ENCODE measurements at places on chromosomes 7 and 10.

DNA sequence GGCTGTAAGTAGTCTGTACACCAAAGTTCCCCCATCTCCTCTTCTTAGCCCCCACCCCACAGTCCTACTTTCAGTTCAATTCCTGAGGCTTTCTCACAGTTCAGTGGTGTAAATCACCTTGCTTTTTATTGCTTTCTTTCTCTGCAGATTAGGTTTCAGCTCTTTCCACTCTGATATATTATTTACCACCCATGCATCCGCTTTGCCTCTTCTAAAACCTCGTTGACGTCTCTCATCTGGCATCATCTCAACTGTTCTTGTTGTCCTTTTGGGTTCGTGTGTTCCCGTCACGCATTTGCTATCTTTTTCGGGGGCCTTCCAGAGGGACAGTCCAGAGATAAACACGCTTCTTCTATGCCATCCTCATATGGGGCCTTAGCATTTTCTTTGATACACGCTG lies 597.9 kb upstream of the DPP6 start:
- no peak for DNase-seq

DNA sequence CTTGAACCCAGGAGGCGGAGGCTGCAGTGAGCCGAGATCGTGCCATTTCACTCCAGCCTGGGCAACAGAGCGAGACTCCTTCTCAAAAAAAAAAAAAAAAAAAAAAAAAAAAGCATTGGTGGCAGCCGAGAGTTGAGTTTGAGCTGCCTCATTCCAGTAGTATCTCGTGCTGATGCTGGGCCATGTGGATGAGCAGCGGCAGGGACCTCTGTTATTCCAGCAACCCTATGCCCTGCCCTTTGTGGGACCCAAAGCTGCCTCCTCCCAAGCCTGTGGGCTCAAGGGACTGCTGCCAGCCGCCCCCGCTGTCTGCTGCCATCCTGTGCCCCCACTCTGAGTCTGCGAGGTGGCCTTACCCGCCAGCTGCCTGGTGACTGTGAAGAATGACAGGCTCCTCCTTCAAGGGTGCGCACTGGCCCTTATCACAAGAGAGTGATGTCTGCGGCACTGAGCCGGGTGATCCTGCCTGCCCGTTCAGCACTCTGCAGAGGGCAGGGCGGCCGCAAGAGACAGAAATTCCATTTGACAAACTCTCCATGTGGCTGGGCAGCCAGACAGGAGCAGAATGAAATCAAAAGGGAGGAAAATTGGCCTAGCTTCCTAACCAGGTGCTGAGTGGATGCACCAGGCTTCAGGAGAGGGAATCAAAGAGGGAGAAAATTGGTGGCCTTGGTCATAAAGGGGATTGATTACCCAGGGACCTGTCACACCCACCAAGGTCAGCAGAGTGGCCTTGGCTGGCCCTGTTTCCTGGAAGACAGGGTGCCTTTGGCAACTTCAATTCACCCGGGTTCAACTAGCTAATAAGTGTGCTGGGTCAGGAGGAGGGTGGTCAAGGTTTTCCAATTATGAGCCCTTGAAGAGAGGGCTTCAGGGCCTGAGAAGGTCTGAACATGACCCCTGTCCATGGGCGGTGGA lies 65.3 kb upstream of the ZMIZ1 start:
- no peak for DNase-seq

GRCh38 chr10:31829776-31830175 lies 98.9 kb downstream of the ARHGAP12 start:
- DNase-seq = no peak

GRCh38 chr10:96691761-96692160 lies 28.6 kb downstream of the PIK3AP1 start:
- DNase-seq = no peak

DNA sequence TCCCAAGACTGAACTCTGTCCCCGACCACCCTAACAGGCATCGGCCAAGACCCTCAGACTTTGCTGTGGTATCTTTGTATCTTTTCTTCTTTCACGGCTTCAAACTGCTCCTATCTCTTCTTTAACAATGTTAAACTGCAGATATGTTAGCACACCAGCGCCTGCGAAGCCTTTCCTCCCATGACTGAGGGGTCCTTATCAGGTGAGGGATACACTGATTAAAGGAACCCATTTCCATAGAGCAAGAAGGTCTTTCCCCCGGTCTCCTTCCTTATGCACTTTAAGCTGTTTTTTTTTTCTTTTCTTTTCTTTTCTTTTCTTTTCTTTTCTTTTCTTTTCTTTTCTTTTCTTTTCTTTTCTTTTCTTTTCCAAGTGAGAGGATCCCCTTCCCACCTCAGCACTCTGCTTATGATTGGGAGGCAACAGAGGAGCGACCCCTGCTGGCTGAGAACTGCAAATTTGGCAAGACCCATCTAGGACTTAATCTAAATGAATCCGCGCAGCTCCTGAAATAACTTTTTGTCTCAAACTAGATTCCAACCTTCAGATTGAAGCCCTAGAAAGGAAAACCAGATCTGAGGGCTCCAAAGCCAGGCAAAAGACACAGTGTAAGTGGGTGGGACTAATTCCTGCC lies 109.9 kb downstream of the ITGB8 start:
- DNase-seq = no peak

- DNase-seq = no peak
These were observed 18.8 kb upstream of the VWA2 start for GRCh38 chr10:114220281-114220680.

- no peak for DNase-seq
These were observed 15.4 kb downstream of the LRRC27 start for GRCh38 chr10:132347211-132347930.

DNA sequence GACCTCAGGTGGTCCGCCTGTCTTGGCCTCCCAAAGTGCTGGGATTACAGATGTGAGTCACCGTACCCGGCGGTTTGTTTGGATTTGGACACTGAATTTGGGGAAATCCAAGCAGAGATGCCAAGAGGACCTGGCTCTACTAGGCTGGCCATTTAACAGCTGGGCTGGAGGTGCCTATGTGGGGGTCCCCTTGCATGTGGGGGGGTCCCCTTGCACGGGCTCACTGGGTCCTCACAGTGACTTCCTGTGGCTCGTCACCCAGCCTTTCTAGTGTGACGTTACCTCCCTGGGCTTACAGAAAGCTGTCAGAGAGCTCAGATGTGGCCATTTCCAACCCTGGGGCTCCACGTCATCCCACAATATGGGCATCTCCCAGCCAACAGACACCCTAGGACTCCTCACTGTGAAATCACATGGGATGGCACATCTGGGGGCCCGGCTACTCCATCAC lies 49.3 kb upstream of the GNA12 start:
- no peak for DNase-seq

DNA sequence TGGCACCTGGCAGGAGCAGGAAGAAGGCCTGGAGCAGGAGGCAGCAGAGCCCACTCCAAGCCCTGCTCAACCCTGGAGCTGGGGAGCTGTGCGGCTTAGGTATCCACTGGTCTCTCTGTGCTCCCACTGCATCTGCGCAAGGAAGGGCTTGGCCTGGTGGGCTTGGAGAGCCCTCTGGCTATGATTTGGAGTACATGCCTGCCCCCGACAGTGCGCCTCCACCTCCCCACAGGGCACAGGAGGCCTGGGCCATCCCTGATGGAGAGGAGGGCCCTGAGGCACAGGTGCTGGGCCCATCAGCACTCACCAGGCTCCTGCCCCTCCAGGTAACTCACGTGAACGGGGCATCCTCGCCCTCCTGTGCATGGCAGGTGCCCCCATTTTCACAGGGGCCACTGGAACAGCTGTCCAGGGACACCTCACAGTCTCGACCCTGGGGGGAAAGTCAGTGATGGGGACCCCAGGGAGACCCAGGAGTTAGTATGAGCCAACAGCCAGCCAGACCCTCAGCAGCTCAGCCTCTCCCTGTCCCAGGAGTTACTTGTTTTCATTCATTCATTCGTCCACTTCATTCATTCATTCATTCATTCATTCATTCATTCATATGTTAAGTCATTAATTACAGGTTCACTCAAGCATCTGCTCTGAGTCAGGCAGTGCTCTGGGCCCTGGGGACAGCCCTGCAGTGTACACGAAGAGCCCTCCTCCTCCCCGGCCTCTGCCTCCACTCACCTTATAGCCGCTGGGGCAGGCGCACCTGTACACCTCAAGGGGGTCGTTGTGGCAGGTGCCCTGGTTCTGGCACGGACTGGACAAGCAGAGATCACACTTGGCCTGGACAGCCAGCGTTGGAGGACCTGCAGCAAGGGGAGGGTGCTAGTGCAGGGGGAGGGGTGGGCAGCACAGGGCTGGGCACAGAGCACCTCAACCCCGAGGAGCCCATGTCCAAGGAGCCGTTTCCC lies 167.2 kb downstream of the SLIT1 start:
- no peak for DNase-seq

DNA sequence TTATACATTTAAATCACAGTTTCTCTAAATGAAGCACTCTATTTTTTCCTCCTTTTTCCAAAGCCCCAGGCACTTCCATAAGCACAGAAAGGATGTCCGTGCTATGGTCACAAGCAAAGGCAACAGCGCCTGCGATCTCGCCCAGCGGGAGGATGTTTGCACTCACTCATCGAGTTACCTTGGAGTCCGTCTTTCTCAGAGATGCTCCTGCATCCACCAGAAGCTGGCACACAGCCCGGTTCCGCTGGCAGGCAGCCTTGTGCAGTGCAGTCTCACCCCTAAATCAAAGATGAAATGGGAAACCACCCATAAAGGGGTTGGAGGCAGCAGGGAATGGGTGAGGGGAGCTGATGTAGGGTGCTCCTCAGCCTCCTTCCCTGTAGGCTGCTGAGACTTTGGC lies 51.9 kb upstream of the PTN start:
- DNase-seq = no peak

DNA sequence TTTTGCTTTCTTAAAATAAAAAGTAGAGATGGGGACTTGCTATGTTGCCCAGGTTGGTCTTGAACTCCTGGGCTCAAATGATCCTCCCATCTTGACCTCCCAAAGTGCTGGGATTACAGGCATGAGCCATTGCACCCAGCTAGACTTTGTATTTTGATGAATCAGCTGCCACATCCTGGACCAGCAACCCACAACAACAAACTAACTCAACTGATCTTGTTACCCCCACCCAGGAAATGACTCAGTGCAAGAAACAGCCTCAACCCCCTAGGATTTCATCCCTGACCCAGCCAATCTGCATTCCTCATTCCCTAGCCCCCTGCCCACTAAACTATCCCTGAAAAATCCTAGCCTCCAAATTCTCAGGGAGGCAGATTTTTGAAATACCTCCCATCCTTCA lies 123.8 kb downstream of the IPMK start:
- DNase-seq = no peak

- no peak for DNase-seq
These were observed 19.5 kb upstream of the FAM180A start for GRCh38 chr7:135768064-135768463.

- DNase-seq = no peak
These were observed 27.6 kb upstream of the MKRN1 start for GRCh38 chr7:140506788-140507464.

DNA sequence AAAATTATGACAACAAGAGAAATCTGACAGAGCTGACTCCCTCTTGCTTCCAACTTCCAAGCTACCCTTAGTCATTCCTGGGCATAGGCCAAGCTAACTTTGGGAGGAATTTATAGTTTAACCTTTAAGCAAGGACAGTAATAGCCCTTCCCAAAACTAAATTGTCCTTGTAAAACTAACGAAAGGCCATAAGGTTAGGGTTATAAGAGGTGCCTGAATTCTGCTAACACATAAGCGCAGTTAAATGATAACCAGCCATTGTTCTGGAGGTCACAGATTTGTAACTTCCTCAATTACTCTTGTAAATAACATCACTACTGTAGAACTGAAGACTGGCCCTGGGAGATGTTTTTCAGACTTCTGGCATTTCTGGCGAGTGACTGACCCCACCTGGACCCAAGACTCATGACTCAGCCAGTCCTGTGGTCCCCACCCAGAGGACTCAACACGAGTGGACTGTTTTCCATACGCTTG lies 481.2 kb downstream of the KCNMA1 start:
- DNase-seq = no peak

DNA sequence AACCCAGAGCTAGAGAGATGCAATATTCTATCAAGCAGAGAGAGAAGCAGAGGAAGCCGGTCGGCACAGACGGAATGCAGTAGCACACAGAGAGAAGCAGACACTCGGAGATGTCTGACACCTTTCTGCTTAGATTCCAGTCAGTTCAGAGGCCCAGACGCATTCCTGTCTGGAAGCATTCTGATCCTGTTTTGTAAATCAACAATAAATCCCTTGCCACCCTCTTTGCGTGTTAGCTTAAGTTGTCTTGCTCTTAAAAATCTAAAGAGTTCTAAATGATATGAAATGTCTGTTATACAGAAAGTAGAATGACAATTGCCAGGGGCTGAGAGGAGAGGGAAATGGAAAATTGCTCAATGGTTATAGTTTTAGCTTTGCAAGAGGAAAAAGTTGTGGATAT lies 27.4 kb upstream of the ATRNL1 start:
- DNase-seq = no peak

GRCh38 chr7:158682456-158682855 lies 22.1 kb downstream of the NCAPG2 start:
- DNase-seq = no peak

DNA sequence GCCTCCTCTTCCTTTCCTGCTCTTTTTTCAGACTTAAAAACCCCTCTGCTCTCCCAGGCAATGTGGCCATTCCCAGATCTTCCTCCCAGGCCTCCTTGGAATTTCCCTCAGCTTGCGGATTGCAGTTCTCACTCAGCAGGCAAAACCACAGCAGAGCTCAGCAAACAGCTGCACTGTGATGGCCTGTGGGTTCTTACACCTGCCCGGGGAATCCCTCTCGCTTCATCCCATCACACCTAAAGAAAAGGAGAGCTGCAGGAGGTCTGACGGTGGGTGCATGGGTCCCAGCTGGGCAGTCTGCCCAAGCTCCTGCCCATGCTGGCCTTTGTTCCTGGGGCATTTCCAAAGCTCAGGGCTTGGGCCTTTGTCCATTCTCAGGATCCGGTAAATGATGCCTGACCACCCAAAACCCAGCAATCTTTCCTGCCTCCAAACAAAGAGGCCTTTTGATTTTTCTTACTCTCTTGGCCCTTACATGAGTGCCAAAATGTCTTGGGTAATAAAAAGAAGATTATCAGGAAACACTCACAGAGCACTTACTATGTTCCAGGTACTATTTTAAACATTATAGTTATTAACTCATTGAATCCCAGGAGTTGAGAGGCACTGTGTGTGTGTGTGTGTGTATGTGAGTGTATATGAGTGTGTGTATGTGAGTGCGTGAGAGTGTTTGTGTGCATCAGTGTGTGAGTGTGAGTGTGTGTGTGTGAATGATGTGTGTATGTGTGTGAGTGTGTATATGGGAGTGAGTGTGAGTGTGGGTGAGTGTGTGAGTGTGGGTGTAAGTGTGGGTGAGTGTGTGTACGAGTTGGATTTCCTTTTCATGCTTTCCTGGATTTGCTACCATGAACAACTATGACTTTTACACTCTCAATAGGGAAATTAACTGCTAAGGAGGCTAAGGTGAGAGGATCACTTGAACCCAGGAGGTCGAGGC lies 64.5 kb upstream of the PODXL start:
- no peak for DNase-seq

- no peak for DNase-seq
These were observed 55.0 kb downstream of the C1GALT1 start for GRCh38 chr7:7237201-7237977.

DNA sequence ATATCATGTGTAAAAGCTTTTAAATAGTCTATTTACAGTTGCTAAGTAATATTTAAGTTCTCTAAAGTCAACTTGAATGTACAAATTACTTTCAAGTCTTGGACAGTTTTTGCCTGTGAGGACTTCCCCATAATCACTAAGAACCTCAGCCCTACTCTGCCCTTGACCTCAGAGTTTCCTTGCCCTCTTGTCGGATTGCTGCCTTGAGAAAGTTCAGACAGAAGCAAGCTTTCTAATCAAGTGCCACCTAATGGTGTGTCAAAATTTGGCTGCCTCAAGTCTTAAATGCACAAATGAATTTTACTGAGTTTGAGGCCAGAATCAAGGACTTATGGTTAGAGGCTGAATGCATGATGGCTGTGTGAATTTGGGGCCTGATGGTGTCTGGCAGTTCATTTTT lies 88.3 kb upstream of the KAT6B start:
- DNase-seq = no peak

- no peak for DNase-seq
These were observed 68.9 kb downstream of the DYNC1I1 start for GRCh38 chr7:95840953-95841950.

All from esophagus squamous epithelium (tissue), 5 donors.